ENCODE measurements at places on chromosomes 7 and 10.
A peak's percentile ranks its signal among the peaks of the same experiment; 100 is the strongest.

DNA sequence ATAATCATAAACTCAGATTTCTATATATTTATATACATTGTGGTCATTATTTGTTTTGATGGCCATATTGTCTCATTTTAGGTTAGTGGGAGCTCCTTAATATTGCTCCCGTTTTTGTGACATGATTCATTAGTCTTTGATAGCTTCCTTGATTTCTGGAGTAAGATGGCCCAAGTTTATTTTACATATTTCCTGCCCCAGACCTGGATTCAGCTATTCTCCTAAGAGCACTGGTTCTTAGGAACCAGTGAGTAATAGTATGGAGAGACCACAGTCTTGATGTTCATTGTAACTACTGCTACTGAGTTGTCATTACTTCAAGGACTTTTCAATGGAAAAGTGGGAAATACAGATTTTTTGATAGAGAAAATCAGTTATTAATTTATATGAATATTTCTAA lies 6.0 kb downstream of the TFPI2 start:
- no peak overlapping the region for H3K27ac ChIP-seq
- H3K4me1 ChIP-seq, result no peaks in the 10 kb centered on the region
- no peaks in the 10 kb centered on the region for H3K27me3 ChIP-seq
- H3K4me3 ChIP-seq, result no peak overlapping the region

GRCh38 chr10:29185050-29185449 lies 103.8 kb upstream of the LYZL1 start:
- peaks cover 9% of the 10 kb centered on the region for H3K27me3 ChIP-seq
- H3K36me3 ChIP-seq, result no peaks in the 10 kb centered on the region
- H3K27ac ChIP-seq, result no peak overlapping the region
- H3K4me3 ChIP-seq, result no peak overlapping the region

DNA sequence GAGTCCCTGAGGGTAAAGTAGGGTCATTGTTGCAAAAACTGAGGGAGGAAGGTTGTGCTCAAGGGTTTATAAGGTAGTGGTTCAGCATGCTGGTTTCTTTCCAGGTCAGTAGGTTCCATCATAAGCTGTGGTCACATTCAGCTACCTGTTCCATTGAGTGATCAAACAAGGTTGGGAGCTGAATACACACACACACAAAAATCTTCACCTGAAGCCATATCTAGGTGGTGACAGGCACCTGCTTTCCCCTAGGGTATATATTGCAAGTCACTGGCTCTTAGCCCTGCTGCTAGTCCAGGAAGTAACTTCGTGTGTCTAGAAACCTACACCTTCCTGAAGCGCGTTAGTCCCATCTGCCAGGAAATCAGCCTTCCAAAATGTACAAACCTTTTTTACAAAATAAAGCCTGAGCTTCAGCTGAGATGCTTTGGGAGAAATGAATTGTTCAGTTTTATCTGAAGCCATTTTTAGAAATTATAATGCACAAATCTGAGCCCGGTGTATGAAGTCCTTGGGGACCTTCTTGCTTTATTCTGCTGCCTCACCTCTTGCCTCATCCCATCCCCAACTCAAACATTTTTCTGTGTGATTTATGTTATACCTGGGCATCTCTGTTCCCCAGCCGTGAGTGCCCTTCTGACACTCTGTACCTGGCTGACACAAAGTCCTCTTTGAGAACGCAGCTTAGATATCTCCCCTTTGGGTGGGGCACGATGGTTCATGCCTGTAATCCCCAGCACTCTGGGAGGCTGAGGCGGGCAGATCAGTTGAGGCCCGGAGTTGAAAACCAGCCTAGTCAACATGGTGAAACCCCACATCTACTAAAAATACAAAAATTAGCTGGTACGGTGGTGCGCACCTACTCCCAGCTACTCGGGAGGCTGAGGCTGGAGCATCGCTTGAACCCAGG lies 10.6 kb upstream of the LAMTOR4 start:
- DNase-seq, result no peak
- no peaks in the 10 kb centered on the region for H3K36me3 ChIP-seq
- no peaks in the 10 kb centered on the region for H3K27me3 ChIP-seq
- no peaks in the 10 kb centered on the region for H3K4me1 ChIP-seq
- H3K27ac ChIP-seq, result no peak overlapping the region
- no peak overlapping the region for H3K4me3 ChIP-seq

DNA sequence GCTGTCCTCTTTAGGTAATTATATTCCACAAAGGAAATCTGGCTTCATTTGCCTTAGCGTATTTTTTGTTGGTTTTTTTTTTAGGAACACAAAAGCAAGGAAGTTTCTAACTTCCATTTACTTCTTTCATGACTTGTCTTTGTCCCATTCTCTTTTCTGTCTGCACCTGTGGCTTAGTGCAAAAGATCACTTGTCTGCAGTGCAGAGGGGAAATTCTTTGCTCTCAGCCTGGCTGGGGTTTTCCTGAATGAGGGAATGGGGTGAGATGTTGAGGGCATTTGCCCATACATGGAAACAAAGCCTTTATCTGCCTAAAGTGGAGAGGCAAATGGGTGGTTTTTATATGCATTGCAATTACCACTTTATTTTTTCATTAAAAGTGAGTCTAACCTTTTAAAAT lies 361.1 kb upstream of the IGFBP3 start:
- no peak overlapping the region for H3K27ac ChIP-seq
- no peaks in the 10 kb centered on the region for H3K27me3 ChIP-seq
- peaks cover 17% of the 10 kb centered on the region for H3K4me1 ChIP-seq
- no peak for DNase-seq
- H3K36me3 ChIP-seq, result no peaks in the 10 kb centered on the region

GRCh38 chr10:130459011-130459410 lies 322.8 kb downstream of the GLRX3 start:
- H3K27ac ChIP-seq, result no peak overlapping the region
- DNase-seq, result no peak
- no peaks in the 10 kb centered on the region for H3K36me3 ChIP-seq
- H3K27me3 ChIP-seq, result no peaks in the 10 kb centered on the region
- no peak overlapping the region for H3K4me3 ChIP-seq

DNA sequence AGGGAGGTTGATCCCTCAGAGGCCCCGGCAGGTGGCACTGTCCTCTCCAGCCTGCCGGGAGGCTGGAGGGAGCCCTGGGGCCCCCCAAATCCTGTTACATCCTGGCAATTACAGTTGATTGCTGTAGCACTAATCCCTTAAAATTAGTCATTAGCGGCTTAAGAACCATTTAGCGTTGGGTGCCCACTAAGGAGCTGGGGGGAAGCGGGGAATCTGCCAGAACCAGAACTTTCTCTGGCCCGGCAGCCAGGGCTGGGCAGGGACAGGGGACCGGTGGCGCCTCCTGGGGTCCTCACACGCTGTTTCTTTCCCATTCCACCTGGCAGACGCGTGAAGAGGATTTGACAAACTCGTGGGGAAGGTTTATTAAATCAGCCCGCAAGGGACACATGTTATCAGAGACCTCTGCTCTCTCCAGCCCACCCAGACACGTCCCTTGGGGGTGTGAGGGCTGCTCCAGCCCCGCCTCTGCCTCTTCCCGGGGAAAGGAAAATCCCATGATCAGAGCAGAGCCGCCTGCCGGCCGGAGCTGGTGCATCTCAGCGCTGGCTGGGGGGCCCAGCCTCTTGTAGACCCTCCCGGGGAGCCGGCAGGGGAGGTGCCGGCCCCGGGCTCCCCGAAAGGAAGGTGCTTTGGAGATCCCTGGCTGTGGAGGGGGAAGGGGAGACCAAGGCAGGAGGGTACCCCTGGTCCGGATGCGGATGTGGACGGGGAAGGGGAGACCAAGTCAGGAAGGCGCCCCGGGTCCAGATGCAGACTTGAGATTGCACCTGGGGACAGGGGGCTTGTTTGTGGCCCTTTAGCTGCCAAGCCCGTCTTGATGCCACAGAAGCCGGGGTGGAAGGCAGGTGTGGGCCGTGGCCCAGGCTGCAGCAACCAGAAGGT lies 142.7 kb downstream of the ELFN1 start:
- H3K4me3 ChIP-seq, result no peak overlapping the region
- H3K36me3 ChIP-seq, result no peaks in the 10 kb centered on the region
- no peaks in the 10 kb centered on the region for H3K27me3 ChIP-seq
- DNase-seq, result no peak

- no peaks in the 10 kb centered on the region for H3K27me3 ChIP-seq
- H3K4me3 ChIP-seq, result no peak overlapping the region
- no peaks in the 10 kb centered on the region for H3K36me3 ChIP-seq
- H3K27ac ChIP-seq, result no peak overlapping the region
Observed at GRCh38 chr7:121195010-121195409, 133.8 kb upstream of the WNT16 start.

GRCh38 chr10:43958964-43959363 lies 310.3 kb upstream of the ZNF32 start:
- H3K4me3 ChIP-seq, result no peak overlapping the region
- H3K27ac ChIP-seq, result no peak overlapping the region
- H3K36me3 ChIP-seq, result no peaks in the 10 kb centered on the region

GRCh38 chr10:75600833-75601232 lies 169.4 kb downstream of the LRMDA start:
- H3K27me3 ChIP-seq, result peaks cover 15% of the 10 kb centered on the region
- no peaks in the 10 kb centered on the region for H3K36me3 ChIP-seq
- no peak for DNase-seq
- H3K27ac ChIP-seq, result no peak overlapping the region

DNA sequence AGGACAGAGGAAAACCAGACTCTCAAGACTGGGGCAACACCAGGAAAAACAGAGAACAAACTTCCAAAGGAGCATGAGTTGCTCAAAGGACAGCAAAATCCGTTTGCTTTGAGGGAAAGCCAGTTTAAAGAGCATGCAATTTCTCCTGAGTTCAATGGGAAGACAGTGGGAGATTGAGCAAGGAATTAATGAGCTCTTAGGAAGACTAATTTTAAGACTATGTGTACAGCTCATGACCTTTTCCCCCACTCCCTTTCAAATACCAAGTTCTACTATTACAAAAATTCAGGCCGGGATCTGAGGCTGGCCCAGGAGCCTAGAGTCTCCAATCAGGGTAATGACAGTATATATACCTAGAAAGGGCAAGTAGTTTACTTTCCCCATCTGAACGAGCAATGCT lies 79.2 kb downstream of the EPDR1 start:
- no peaks in the 10 kb centered on the region for H3K4me1 ChIP-seq
- no peak for DNase-seq
- no peaks in the 10 kb centered on the region for H3K36me3 ChIP-seq
- H3K27ac ChIP-seq, result no peak overlapping the region
- no peaks in the 10 kb centered on the region for H3K27me3 ChIP-seq

GRCh38 chr10:125035136-125035535 lies 93.2 kb downstream of the ZRANB1 start:
- no peak for DNase-seq
- H3K27ac ChIP-seq, result peak overlapping the region; percentile 76
- H3K4me1 ChIP-seq, result peaks cover 50% of the 10 kb centered on the region
- no peaks in the 10 kb centered on the region for H3K27me3 ChIP-seq

DNA sequence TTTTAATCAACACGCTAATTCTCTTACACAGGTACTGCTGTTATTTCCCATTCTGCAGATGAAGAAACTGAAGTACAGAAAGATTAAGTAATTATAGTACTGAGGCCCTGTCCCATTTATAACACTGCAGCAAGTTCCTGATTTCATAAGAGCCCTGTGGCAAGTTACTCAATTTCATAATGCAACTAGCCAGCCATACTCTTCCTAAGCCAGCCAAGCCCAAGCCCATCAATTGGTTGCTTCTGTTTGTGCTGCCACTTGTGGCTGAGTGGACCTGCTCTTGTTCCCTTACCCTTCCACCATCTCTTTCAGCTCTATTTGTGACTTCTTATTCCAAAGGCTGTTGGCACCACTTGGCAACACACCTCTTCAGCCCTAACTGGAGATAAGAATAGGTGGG lies 19.7 kb upstream of the PRPF18 start:
- DNase-seq, result no peak
- H3K4me1 ChIP-seq, result peaks cover 2% of the 10 kb centered on the region

GRCh38 chr7:112422842-112423496 lies 27.3 kb upstream of the IFRD1 start:
- no peak overlapping the region for H3K4me3 ChIP-seq
- H3K4me1 ChIP-seq, result peaks cover 36% of the 10 kb centered on the region
- H3K36me3 ChIP-seq, result no peaks in the 10 kb centered on the region
- peak; percentile 96 for DNase-seq

GRCh38 chr10:112649006-112649821 lies 202.2 kb downstream of the VTI1A start:
- no peaks in the 10 kb centered on the region for H3K27me3 ChIP-seq
- H3K4me1 ChIP-seq, result peaks cover 11% of the 10 kb centered on the region
- DNase-seq, result no peak
- no peaks in the 10 kb centered on the region for H3K36me3 ChIP-seq
- no peak overlapping the region for H3K4me3 ChIP-seq

GRCh38 chr7:55348502-55348901 lies 16.6 kb upstream of the LANCL2 start:
- no peak overlapping the region for H3K27ac ChIP-seq
- DNase-seq, result no peak
- H3K36me3 ChIP-seq, result no peaks in the 10 kb centered on the region
- H3K4me3 ChIP-seq, result no peak overlapping the region

DNA sequence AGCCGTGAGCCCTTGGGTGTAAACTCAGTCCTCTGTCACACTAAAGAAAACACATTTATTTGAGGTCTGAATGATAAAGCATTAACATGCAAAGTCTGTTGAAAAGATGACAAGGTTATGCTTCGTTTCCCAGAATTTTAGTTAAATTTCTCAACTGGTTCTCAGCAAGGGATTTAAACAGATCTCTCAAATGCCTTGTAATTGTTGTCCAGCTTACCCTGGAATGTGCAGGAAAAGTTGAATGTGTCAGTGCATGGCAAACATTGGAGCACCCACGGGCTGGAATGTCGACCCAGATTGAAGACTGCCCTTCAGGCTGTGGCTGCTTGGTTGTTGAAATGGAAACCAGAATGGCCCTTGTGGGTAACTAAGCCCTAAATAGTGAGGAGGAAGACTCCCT lies 191.8 kb downstream of the TRIL start:
- no peaks in the 10 kb centered on the region for H3K4me1 ChIP-seq
- H3K27me3 ChIP-seq, result no peaks in the 10 kb centered on the region
- no peak for DNase-seq
- no peak overlapping the region for H3K27ac ChIP-seq

DNA sequence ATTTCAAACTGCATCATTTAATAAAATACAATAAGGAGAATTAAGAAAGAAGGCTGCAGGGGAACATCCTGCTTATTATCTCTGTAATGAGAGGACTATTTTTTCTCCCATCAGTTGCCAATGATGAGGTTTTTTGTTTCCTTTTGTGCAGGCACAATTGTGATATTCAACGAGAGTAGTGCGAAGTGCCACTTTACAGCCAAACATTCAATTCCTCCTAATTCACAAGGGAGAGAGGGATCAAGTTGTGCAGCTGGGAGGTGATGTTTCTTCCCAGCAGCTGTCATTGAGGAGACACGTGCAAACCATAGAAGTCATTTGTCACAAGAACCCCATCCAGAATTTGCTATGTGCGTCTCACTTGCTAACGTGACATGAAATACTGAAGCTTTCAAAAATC lies 81.6 kb upstream of the ICA1 start:
- H3K4me1 ChIP-seq, result no peaks in the 10 kb centered on the region
- no peaks in the 10 kb centered on the region for H3K36me3 ChIP-seq
- no peak overlapping the region for H3K27ac ChIP-seq
- H3K4me3 ChIP-seq, result no peak overlapping the region
- DNase-seq, result no peak

Data from RWPE2 (cell line).